ENCODE measurements at places on chromosomes 1 and 21. TPM values are rescaled to one million over a fixed set of nuclear protein-coding genes. Genes with fewer than 3 reads are reported as not detected.

DNA sequence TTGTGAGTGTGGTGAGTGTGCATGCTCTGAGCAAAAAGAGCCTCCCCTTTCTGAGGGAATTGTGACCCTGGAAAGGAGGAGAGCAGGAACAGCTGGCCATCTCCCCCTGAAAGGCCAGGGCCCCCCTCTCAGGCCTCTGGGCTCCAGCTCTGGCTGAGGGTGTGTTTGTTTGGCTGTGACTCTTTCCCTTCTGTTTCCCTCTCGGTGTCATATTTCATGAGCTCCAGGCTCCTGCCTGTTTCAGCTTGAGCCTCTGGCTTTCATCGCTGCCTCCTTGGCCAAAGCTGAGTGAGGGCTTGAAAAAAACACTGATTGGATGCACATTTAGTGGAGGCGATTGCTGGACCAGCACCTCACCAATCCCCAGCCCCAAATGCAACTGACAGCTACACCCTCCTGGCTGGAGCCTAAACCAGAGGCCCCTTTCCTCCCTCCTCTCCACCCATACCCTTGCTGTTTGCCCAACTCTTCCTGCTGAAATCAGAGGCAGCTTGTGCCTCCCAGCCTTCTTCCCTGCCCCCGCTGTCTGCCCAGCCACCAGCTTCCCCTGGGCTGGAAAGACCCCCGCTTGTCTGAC is 64.1 kb downstream of the DDR2 start:
- no peaks in the 10 kb centered on the region for H3K36me3 ChIP-seq
- H3K4me1 ChIP-seq = peaks cover 32% of the 10 kb centered on the region
- DNase-seq = peak; percentile 51
- H3K4me3 ChIP-seq = 0 out of 2 replicates have a peak overlapping the region, but pooled peaks have one; percentile 4
- no peaks in the 10 kb centered on the region for H3K27me3 ChIP-seq

- no peak overlapping the region for H3K4me3 ChIP-seq
- no peak overlapping the region for H3K27ac ChIP-seq
- peaks cover 3% of the 10 kb centered on the region for H3K36me3 ChIP-seq
- no peaks in the 10 kb centered on the region for H3K27me3 ChIP-seq
- peaks cover 5% of the 10 kb centered on the region for H3K4me1 ChIP-seq
These were observed 31.1 kb downstream of the CD160 start for GRCh38 chr1:145750426-145750825.

SLC6A9 gene
- total RNA-seq = 12.8 TPM

- no peak for DNase-seq
- H3K36me3 ChIP-seq = no peaks in the 10 kb centered on the region
- no peak overlapping the region for H3K4me3 ChIP-seq
- no peaks in the 10 kb centered on the region for H3K27me3 ChIP-seq
- no peaks in the 10 kb centered on the region for H3K4me1 ChIP-seq
These were observed 99.3 kb downstream of the FMN2 start for GRCh38 chr1:240190881-240191401.

DNALI1 gene
- total RNA-seq = 0.64 TPM

GRCh38 chr1:211633524-211633846 is 41.9 kb downstream of the NEK2 start:
- H3K27me3 ChIP-seq = no peaks in the 10 kb centered on the region
- peaks cover 23% of the 10 kb centered on the region for H3K4me1 ChIP-seq
- no peak overlapping the region for H3K4me3 ChIP-seq
- DNase-seq = no peak
- H3K36me3 ChIP-seq = no peaks in the 10 kb centered on the region

GRCh38 chr1:204199579-204199978 is 3.3 kb upstream of the KISS1 start:
- no peaks in the 10 kb centered on the region for H3K27me3 ChIP-seq
- no peak overlapping the region for H3K4me3 ChIP-seq
- no peak overlapping the region for H3K27ac ChIP-seq
- no peaks in the 10 kb centered on the region for H3K36me3 ChIP-seq
- no peak for DNase-seq

- DNase-seq = no peak
- H3K4me1 ChIP-seq = no peaks in the 10 kb centered on the region
- H3K36me3 ChIP-seq = no peaks in the 10 kb centered on the region
- no peaks in the 10 kb centered on the region for H3K27me3 ChIP-seq
These were observed 42.0 kb upstream of the COL6A2 start for GRCh38 chr21:46055863-46056281.

DNA sequence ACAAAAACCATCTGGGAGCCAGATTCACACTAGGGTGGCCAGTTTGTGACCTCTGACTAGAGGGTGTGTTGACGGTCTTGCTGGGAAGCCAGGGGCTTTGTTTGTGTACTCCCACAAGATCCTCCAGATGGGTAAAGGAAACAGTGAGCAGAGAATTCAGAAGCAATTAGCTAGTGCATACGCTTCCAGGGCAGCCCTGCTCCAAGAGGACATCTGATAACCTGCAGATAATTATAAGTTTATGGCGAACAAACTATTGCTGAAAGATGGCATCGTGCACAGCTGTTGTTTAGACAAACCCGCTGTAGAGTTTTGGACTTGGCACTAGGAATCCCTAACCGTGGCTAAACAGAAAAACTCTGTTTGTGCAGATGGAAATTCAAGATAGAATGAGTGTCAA is 326.4 kb downstream of the TGFB2 start:
- no peak overlapping the region for H3K27ac ChIP-seq
- no peaks in the 10 kb centered on the region for H3K36me3 ChIP-seq
- peaks cover 24% of the 10 kb centered on the region for H3K4me1 ChIP-seq
- H3K4me3 ChIP-seq = no peak overlapping the region
- DNase-seq = no peak

DNA sequence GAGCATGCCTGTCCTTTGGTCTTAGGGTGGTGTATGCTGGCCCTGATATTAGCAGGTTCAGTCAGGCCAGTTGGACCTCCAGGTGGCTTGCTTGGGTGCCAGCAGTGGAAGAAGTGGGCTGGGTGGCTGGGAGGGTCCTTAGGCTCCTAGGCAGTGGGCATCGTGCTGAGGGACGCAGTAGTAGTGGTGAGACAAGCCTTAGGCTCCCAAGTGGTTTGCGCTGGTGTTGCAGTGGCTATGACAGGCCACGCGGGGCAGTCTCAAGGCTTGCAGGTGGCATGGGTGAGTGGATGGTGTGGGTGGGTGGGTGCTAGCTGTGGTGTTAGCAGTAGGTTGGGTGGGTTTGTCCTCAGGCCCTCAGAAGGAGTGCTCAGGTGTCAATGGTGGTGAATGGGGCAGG is 162.3 kb downstream of the FMN2 start:
- no peaks in the 10 kb centered on the region for H3K36me3 ChIP-seq
- no peak for DNase-seq
- no peaks in the 10 kb centered on the region for H3K4me1 ChIP-seq
- H3K27ac ChIP-seq = no peak overlapping the region

DNA sequence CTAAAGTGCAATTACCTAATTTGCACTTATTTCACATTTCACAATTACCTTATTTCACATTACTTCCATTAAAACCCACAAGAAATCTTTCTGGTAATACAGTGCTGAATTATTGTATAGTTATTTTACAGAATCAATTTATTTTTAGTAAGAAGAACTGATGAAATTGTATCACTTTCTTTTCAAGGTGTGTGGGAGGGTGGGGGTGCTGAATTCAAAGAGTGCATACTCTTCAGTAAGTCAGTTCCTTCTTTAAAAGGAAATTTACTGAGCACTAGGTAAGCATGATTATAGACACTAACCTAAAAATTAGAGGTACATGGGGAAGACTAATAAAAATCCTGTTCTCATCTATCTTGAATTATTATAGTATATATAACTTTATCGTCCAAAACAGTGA is 731.6 kb upstream of the ADGRL4 start:
- no peaks in the 10 kb centered on the region for H3K27me3 ChIP-seq
- no peak for DNase-seq
- H3K4me3 ChIP-seq = no peak overlapping the region
- no peak overlapping the region for H3K27ac ChIP-seq

PLD5 gene
- not detected for total RNA-seq

- no peaks in the 10 kb centered on the region for H3K4me1 ChIP-seq
- no peaks in the 10 kb centered on the region for H3K27me3 ChIP-seq
- H3K27ac ChIP-seq = no peak overlapping the region
- no peak overlapping the region for H3K4me3 ChIP-seq
These were observed 17.7 kb upstream of the ELAVL4 start for GRCh38 chr1:50091068-50091467.

SLAMF1 gene
- total RNA-seq = 0.30 TPM

DNA sequence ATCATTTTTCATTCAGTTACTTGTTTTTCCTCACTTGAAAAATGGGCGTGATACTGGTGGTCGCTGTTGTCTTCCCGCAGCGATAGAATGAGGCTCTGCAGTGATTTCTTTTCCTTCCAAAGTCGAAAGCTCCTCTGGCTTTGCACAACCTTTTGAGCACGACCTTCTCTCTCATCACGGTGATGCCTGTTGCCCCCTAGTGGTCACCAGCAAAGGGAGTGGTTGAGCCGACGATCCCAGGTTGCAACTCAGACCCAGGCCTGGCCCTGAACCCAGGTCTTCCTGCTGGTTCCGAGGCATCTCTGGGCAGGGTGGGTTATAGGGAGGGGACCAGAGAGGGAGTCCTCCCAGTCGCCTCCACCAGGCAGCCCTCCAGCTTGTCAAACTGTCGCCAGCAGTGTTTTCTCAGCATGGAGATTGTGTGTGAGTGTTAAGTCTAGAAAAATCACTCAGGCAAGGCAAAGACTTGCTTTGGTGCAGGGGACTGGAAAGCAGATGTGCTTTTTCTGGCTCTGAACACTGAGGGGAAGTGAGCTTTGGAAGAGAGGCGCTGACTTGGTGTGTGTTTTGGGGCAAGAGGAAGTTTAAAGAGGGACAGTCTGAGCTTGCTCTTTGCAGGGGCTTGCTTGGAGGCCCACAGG is 285.3 kb downstream of the CAMTA1 start:
- 0 out of 2 replicates have a peak, but pooled peaks cover 4% of the 10 kb centered on the region for H3K4me1 ChIP-seq
- H3K4me3 ChIP-seq = no peak overlapping the region
- DNase-seq = peak; percentile 18
- H3K27ac ChIP-seq = no peak overlapping the region
- H3K27me3 ChIP-seq = peaks cover 34% of the 10 kb centered on the region

DNA sequence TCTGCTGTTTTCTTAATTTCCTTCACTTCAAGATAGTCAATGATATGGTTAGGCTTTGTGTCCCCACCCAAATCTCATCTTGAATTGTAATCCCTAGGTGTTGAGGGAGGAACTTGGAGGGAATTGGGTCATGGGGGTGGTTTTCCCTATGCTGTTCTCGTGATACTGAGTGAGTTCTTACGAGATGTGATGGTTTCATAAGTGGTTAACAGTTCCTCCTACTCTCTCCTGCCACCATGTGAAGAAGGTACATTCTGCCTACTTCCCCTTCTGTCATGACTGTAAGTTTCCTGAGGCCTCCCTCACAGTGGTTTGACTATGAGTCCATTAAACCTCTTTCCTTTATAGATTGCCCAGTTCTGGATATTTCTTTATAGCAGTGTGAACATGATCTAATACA is 74.0 kb upstream of the SAMSN1 start:
- no peaks in the 10 kb centered on the region for H3K36me3 ChIP-seq
- H3K27ac ChIP-seq = no peak overlapping the region
- no peak overlapping the region for H3K4me3 ChIP-seq

DNA sequence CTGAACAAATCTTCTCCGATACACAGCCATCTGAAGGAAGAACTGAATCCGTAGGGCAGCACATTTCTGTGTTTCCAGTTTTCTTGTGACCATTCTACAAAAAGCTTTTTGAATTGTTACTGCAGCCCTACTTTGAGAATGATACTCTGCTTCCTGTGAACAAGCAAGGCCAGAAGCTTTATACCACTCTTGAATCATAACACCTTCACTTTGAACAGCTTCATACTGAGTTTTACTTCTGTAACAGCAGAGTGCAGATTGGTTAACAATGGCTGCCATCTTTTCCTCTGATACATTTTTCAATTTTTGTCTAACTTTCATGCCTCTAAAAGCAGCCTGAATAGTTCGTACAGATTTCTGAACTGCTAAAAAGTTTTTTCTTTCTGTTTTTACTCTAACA is 33.6 kb upstream of the F13B start:
- no peak overlapping the region for H3K27ac ChIP-seq
- peaks cover 24% of the 10 kb centered on the region for H3K36me3 ChIP-seq
- DNase-seq = no peak
- H3K27me3 ChIP-seq = no peaks in the 10 kb centered on the region

- H3K27ac ChIP-seq = no peak overlapping the region
- DNase-seq = no peak
- H3K36me3 ChIP-seq = no peaks in the 10 kb centered on the region
- no peaks in the 10 kb centered on the region for H3K4me1 ChIP-seq
- H3K27me3 ChIP-seq = no peaks in the 10 kb centered on the region
These were observed 45.6 kb upstream of the HFM1 start for GRCh38 chr1:91450260-91450659.

- no peaks in the 10 kb centered on the region for H3K4me1 ChIP-seq
- no peaks in the 10 kb centered on the region for H3K27me3 ChIP-seq
- no peak overlapping the region for H3K4me3 ChIP-seq
- H3K36me3 ChIP-seq = no peaks in the 10 kb centered on the region
These were observed 430.5 kb downstream of the HLX start for GRCh38 chr1:221309723-221310122.
